ENCODE measurements at places on chromosomes 6 and 20. TPM values are rescaled to one million over a fixed set of nuclear protein-coding genes. Genes with fewer than 3 reads are reported as not detected.
A peak's percentile ranks its signal among the peaks of the same experiment; 100 is the strongest.

- peaks cover 2% of the 10 kb centered on the region for H3K27me3 ChIP-seq
- peak; percentile 20 for DNase-seq
- no peaks in the 10 kb centered on the region for H3K4me1 ChIP-seq
- no peaks in the 10 kb centered on the region for H3K36me3 ChIP-seq
- no peak overlapping the region for H3K27ac ChIP-seq
These were observed 113.0 kb downstream of the SYCP2 start for GRCh38 chr20:59820204-59821041.

- H3K4me3 ChIP-seq = no peak overlapping the region
- DNase-seq = no peak
- 0 out of 2 replicates have a peak, but pooled peaks cover 5% of the 10 kb centered on the region for H3K27me3 ChIP-seq
- H3K27ac ChIP-seq = no peak overlapping the region
- H3K36me3 ChIP-seq = no peaks in the 10 kb centered on the region
These were observed 32.0 kb downstream of the ZC2HC1B start for GRCh38 chr6:143896126-143896860.

DNA sequence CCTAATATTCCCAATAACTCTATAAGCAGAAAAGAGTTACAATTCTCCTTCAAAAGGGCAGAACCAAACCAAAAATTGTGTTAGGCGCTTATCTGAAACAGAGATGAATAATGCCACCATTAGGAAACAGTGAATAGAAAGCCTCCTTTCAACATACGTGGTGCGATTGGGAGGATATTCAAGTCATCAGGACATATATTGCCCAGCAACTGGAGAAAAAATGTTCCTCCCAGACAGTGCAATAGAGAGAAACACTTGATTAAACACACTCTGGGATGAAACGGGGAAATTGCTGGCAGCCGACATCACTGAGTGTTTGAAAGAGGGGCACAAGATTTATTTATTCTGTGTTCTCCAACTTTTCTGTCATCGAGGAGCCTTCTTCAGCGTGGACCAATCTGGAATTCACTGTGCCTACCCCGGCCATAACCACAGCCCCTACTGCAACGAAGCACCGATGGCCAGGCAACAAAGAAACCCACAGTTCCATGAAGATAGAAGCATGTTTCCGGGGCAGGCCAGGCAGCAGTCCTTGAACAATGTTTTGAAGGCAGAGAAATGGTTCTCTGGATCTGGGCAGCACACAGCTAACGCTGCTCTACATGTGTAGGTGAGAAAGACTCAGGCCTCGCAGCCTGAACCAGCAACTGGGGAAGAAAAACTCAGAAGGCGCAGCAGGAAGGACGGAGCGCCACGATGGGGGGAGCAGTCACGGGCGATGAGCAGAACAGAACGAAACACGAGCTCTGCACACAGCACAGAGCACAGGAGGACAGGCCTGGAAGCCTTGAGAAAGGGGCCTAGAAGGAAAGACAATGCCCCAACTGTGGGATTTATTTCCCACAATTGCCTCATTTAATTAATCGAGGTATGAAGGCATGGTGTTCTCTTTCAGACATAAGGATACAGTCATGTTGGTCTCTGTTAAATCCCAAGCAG is 234.2 kb upstream of the FOXQ1 start:
- no peak overlapping the region for H3K27ac ChIP-seq
- H3K4me3 ChIP-seq = no peak overlapping the region
- peaks cover 14% of the 10 kb centered on the region for H3K4me1 ChIP-seq
- peaks cover 9% of the 10 kb centered on the region for H3K27me3 ChIP-seq
- H3K36me3 ChIP-seq = no peaks in the 10 kb centered on the region
- no peak for DNase-seq

The GFOD1 gene
- total RNA-seq = 13.2 TPM

GRCh38 chr20:63733117-63733516 is 3.3 kb upstream of the LIME1 start:
- DNase-seq = no peak
- no peak overlapping the region for H3K4me3 ChIP-seq

- DNase-seq = peak; percentile 67
- H3K27ac ChIP-seq = peak overlapping the region; percentile 67
- H3K4me3 ChIP-seq = no peak overlapping the region
- no peaks in the 10 kb centered on the region for H3K27me3 ChIP-seq
These were observed 56.9 kb upstream of the FOXP4 start for GRCh38 chr6:41489120-41489851.

DNA sequence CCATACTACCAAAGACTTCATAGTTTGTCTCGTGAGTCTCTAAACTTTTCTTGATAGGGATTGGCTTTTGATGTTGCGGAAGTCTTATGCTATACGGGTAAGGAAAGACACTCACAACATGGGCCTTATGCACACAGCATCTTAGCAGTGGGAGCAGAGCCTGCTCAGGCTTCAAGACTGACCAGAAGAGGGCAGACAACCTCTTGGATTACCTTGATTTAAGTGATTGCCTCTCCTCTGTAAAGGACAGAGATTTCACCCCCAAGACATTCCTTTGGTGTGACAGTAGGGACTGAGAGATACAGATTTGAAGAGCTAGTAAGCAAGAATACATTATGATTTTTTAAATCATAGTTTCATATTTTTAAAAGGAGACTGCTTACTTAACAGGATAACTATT is 71.0 kb upstream of the SAMD3 start:
- H3K4me3 ChIP-seq = no peak overlapping the region
- H3K36me3 ChIP-seq = no peaks in the 10 kb centered on the region
- DNase-seq = peak; percentile 57

The MRAP2 gene
- not detected for total RNA-seq
